ENCODE measurements at places on chromosomes 13 and 19.

GRCh38 chr19:44741258-44741731 is 7.2 kb upstream of the BCL3 start:
- no peak for DNase-seq

DNA sequence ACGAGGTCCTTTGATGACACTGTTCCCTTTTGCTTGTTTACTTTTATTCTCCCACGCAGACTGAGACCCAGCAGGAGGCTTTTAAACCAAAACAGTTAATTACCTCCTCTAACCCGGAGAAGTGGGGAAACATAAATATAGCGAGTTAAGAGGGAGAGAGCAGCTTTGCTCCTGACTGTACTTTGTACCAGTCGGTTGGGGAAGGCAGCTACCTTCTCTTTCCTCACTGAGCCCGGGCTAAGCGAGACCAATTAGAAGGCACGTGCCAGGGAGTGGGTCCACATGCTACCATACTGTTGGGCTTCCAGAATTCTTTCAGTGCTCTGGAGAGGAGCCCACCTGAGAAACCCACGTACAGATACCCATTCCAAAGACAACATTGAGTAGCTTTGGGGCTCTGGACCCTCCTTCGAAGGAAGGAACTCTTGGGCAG is 124.2 kb downstream of the ZIC5 start:
- DNase-seq, result no peak

- DNase-seq, result no peak
Observed at GRCh38 chr13:106753251-106753650, 185.3 kb upstream of the ARGLU1 start.

DNA sequence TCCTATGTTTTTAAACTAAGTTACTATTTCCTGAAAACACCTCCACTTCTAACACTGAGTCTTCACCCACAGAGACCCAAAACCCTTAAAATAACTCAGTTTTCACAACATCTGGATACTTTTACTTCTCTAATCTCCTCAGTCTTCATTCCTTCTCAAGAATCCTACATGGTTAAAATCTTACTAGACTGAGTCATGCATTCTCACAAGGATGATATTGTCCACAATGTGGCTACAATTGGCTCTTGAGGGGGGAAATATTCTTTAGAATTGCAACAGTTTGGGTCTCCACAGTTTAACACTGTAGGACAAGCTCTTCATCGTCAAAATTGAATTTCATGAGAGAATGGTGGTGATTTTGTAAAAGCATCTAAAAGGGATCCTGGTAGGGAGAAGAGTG is 397.1 kb downstream of the SLITRK5 start:
- no peak for DNase-seq

GRCh38 chr19:40632311-40633036 is 31.3 kb downstream of the LTBP4 start:
- DNase-seq, result no peak

DNA sequence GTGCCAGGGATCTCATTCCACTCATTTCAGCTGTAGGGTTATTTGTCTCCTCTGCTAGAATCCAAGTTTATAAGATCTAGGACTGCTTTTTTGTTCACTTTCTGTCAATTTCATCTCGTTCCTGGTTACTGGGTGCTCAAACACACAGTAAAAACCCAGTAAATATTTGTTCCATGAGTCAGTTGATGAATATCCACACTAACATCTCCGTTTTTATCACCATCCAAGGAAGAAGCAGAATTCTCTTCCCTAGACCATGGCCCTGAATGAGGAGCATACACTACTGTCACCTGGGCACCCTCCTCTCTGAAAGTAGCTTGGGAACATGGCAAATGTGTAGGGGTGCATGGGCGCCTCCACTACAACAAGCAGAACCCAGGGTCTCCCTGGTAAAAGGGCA is 390.8 kb downstream of the FOXO1 start:
- DNase-seq, result no peak

DNA sequence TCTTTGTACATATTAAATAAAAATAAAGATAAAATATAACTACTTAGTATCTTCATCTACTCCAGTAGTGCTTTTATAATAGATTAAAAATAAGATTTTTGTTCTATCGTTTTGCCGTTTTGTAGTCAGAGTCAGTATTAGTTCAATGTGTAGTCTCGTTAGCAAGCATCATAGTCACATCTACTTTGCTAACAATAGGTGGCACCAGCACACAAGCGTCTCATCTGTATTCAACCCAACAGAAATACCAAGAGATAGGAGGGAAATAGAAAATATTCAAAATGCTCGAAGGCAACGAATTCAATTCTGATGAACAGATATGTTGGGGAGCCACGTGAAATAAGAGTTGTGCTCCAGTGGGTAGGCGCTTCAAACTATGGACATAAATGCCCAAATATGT is 21.4 kb upstream of the MICU2 start:
- DNase-seq, result no peak

Data from activated T-helper 1 cell treated with anti-CD3 and anti-CD28 coated beads, Interleukin-2, amount 50 U/mL, for 16 hours (primary cell).